HFFc6 (cell line): ENCODE measurements at places on chromosomes 1 and 21. TPM values are rescaled to one million over a fixed set of nuclear protein-coding genes. Genes with fewer than 3 reads are reported as not detected.
A peak's percentile ranks its signal among the peaks of the same experiment; 100 is the strongest.

DNA sequence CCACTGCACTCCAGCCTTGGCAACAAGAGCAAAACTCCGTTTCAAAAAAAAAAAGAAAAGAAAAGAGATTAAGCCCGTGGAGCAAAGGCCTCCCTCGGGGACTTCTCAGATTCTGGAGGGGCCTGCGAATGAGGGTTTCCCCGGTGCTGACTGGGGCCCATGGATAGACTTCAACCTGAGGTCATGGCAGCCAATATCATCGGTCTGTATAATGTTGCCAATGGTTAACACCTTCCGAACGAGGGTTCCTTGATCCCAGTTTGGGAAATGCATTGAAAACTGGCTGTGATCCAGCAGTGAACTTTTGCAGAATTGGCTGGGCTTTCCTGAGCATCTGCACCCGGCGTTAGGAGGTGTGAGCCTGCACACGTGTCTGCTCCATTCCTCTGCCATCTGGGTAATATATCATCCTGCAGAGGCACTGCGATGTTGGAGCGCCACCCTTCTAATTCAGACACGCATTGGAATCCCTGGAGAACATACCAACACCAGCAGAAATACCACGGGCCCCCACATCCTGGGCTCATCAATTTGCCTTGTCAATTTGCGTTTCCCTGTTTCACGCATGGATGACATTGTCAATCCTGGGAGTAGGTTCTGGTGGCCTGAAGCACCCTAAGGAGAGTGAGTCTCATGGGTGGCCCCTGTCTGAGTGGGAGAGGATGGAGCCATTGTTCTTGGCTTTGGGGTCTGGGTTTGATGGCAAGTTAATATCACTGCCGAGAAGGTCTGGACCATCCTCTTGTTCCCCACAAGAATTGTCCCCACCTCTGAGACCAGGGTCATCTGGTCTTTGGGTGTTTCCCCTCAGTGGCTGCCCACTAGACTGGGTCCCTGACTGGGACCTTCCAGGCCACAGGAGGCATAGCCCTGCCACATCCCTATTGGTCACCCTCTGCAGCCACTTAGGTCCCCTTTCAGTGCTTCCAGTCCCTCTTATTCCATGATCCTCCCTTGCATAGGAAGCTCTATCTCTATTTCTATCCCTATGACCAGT lies 441.0 kb downstream of the PTPRU start:
- no peak for DNase-seq
- H3K36me3 ChIP-seq, result no peaks in the 10 kb centered on the region
- H3K4me1 ChIP-seq, result peaks cover 1% of the 10 kb centered on the region; the same call in 1 of the 2 replicates
- H3K27me3 ChIP-seq, result peaks cover 3% of the 10 kb centered on the region; the same call in 1 of the 2 replicates
- no peak overlapping the region for H3K27ac ChIP-seq

GRCh38 chr1:151443846-151444782 lies 15.2 kb downstream of the POGZ start:
- no peaks in the 10 kb centered on the region for H3K27me3 ChIP-seq
- H3K4me3 ChIP-seq, result no peak overlapping the region
- peaks cover 32% of the 10 kb centered on the region for H3K4me1 ChIP-seq
- no peaks in the 10 kb centered on the region for H3K36me3 ChIP-seq
- H3K27ac ChIP-seq, result no peak overlapping the region

DNA sequence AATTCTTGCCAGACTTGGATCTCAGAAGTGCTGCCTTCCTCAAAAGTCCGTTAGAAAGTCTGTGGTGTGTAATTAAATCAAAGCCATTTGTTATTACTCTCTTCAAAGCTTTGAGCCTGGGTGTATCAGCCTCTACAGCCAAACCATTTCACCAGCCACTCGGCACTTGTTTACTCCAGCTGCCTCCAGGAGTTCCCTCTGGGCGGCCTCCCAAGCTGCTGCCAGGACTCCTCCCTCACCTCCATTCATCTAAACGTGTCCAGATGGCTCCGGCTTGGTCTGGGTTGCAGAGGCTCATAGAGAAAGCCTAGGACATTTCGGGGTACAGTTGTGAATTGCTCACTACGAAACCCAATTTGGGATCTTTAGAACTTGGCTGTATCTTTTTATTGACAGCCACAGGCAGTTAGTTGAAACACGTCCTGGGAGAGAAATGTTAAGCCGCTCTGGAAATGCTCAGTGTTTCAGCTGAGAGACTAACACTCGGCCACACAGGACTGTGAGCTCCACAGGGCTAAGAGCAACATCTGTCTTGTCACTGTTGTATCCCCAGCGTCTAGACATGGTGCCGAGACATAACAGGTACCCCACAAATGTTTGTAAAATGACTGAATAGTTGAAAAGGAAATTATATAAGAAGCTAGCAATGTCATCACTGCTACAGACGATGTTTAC lies 116.9 kb upstream of the NGF start:
- DNase-seq, result peak; percentile 53
- H3K36me3 ChIP-seq, result no peaks in the 10 kb centered on the region
- H3K4me1 ChIP-seq, result peaks cover 61% of the 10 kb centered on the region
- H3K27ac ChIP-seq, result peak overlapping the region; percentile 96
- H3K4me3 ChIP-seq, result peak overlapping the region; percentile 66; the same call in 1 of the 2 replicates

DNA sequence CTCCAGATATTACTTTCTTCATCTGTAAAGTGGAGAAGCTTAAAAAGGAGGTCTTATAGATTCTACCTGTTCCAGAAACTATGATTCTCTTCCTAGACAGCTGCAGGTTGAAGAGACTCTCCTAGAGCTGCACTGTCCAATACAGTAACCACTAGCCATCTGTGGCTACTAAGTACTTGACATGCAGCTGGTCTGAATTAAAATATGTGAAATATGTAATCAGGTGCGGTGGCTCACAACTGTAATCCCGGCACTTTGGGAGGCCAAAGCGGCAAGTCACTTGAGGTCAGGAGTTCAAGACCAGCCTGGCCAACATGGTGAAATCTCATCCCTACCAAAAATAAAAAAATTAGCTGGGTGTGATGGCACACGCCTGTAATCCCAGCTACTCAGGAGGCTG lies 15.8 kb downstream of the APP start:
- H3K36me3 ChIP-seq, result 0 out of 2 replicates have a peak, but pooled peaks cover 10% of the 10 kb centered on the region
- H3K4me3 ChIP-seq, result no peak overlapping the region
- peak overlapping the region; percentile 88; the same call in 1 of the 2 replicates for H3K27ac ChIP-seq
- peaks cover 69% of the 10 kb centered on the region for H3K4me1 ChIP-seq

DNA sequence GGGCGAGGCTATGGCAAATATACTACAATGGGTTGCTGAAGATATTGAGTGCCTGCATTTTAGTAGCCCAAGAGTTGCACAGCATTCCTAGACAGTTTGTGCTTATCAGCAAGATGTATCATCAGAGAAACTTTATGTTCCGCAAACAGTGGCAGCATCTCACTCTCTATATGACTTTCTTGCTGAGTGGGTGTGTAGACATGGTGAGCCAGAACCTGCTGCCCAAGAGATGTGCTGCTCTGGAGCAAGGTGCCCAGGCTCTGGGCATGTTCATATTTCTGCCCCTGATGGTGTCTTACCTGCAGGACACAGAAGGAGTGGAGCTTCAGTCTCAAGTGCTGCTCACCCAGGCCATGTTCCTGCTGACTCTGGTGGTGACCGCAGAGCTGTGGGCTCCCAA lies 8.2 kb upstream of the RGSL1 start:
- DNase-seq, result no peak
- no peaks in the 10 kb centered on the region for H3K36me3 ChIP-seq
- H3K4me1 ChIP-seq, result no peaks in the 10 kb centered on the region
- no peak overlapping the region for H3K27ac ChIP-seq

DNA sequence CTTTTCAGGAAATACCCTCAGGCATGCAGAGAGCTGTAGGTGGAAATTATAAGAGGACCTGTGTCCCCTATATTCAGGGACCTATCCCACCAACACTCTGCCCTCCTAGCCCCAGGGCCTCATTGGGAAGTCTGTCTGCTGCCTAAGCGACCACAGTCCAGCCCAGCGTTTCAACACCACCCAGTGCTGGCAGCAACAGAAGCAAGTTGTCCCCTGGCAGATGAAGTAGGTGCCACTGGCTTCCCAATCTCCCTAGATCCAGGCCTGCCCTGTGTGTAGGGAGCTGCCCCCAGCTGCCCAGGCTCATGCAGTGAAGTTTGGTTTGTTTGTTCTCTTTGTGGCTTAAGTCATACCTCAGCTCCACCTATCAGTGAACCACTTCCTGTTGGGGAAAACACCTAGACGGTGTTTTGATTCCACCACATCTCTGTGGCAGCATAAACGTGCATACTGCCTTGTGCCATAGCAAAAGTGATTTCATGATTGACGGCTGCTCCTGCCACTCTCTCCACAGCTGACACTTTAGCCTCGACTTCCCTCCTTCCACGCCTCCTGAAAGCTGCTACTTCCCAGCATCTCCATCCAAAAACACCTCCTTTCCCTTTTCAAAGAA lies 8.1 kb upstream of the LEFTY1 start:
- no peak for DNase-seq
- no peak overlapping the region for H3K4me3 ChIP-seq
- H3K4me1 ChIP-seq, result no peaks in the 10 kb centered on the region
- no peak overlapping the region for H3K27ac ChIP-seq

- H3K36me3 ChIP-seq, result peaks cover 25% of the 10 kb centered on the region
- H3K4me3 ChIP-seq, result peak overlapping the region; percentile 51
- peak; percentile 4 for DNase-seq
Observed at GRCh38 chr1:62439652-62440371, 3.0 kb downstream of the USP1 start.

DNA sequence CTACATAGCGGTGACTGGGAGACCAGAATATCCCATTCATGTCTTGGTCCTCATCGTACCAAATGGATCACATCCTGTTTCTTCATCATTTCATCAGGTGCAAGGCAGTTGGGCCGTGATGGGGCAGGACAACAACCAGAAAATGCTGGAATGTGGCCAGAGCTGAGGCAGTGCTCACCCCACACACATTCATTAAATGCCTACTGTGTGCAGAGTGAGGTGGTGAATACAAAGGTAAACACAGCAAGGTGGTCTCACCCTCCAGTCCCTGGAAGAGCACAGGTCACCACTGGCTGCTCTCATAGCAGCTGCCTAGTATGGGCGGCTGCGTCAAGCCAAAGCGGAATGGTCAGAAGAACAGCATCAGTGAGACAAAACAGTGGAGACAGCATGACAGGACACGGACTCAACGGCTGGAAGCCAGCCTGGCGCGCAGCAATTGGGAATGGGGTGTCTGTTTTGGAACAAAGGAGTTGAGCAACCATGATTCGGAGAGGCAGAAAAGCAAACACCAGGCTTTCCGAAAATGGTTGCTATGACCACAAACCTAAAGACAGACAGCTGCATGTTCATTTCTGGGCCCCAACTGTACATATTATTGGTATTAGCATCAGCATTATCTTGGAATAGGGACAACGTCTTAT lies 5.6 kb upstream of the ADAMTSL4 start:
- no peaks in the 10 kb centered on the region for H3K36me3 ChIP-seq
- H3K4me1 ChIP-seq, result peaks cover 12% of the 10 kb centered on the region
- peaks cover 6% of the 10 kb centered on the region for H3K27me3 ChIP-seq
- H3K4me3 ChIP-seq, result no peak overlapping the region
- no peak for DNase-seq

- no peak overlapping the region for H3K4me3 ChIP-seq
- H3K4me1 ChIP-seq, result peaks cover under 1% of the 10 kb centered on the region; the same call in 1 of the 2 replicates
- H3K27ac ChIP-seq, result no peak overlapping the region
- peaks cover 1% of the 10 kb centered on the region; the same call in 1 of the 2 replicates for H3K27me3 ChIP-seq
Observed at GRCh38 chr1:205985330-205986005, 17.7 kb downstream of the RAB7B start.

- H3K36me3 ChIP-seq, result peaks cover 5% of the 10 kb centered on the region; the same call in 1 of the 2 replicates
- H3K27ac ChIP-seq, result peak overlapping the region; percentile 84
- peak; percentile 48 for DNase-seq
- H3K27me3 ChIP-seq, result 0 out of 2 replicates have a peak, but pooled peaks cover 2% of the 10 kb centered on the region
- peaks cover 71% of the 10 kb centered on the region for H3K4me1 ChIP-seq
- peak overlapping the region; percentile 35; the same call in 1 of the 2 replicates for H3K4me3 ChIP-seq
Observed at GRCh38 chr1:19651141-19651737, 7.1 kb downstream of the NBL1 start.

DNA sequence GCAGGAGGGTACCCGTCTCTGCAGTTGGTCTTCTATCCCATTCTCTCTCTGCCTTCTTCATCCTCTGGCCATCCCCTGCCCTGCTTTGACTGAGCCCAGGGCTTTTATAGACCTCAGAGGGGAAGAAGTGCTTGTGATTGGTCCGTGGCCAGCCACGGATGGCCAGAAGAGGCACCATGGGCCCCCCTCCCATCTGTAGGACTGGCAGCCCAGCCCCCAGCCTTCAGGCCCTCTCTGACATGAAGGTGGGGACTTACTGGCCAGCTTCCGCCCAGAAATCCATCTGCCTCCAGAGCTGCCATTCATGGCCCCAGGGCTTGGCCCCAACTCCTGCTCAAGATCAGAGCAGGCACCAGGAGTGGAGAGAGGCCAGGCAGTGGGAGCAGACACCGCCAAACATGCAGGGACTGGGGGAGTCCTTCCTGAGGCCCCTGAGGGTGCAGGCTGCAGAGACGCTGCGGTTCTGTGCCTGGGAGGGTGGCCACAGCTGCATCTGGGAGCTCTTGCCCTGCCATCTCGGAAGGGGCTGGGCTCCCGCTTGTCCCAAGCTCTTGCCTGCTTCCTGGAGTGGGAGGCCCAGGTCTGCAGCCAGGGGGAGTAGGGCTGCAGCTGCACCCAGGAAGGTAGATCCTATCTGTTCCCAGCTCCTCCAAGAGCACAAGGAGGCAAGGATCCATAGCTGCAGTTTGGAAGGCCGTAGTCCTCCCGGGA lies 698.6 kb upstream of the B3GALT2 start:
- no peaks in the 10 kb centered on the region for H3K4me1 ChIP-seq
- H3K4me3 ChIP-seq, result no peak overlapping the region
- no peak overlapping the region for H3K27ac ChIP-seq

GRCh38 chr21:40270047-40270446 lies 402.8 kb downstream of the PCP4 start:
- no peaks in the 10 kb centered on the region for H3K36me3 ChIP-seq
- DNase-seq, result no peak
- no peak overlapping the region for H3K27ac ChIP-seq
- H3K4me1 ChIP-seq, result no peaks in the 10 kb centered on the region

GSTM5 gene
- 5.8 to 9.4 TPM (median 6.6 TPM) in 3 replicates for total RNA-seq

CFAP45 gene
- total RNA-seq, result 0.85 to 1.4 TPM (median 0.94 TPM) in 3 replicates

CR1L gene
- not detected in 3 replicates for total RNA-seq

SPRR1B gene
- not detected in 3 replicates for total RNA-seq

LINGO4 gene
- total RNA-seq, result not detected in 3 replicates

MTMR11 gene
- 6.5 to 10.8 TPM (median 8.5 TPM) in 3 replicates for total RNA-seq

PCNX2 gene
- 9.9 to 14.2 TPM (median 13.7 TPM) in 3 replicates for total RNA-seq

WNT2B gene
- total RNA-seq, result 2.2 to 3.8 TPM (median 2.8 TPM) in 3 replicates

ITGB2 gene
- total RNA-seq, result not detected in 3 replicates

LCE1B gene
- not detected in 3 replicates for total RNA-seq

PGBD5 gene
- total RNA-seq, result not detected in 3 replicates
